ENCODE measurements at places on chromosomes 6 and 20.

GRCh38 chr20:62122654-62123449 lies 577 bp downstream of the LSM14B start:
- DNase-seq = peak; percentile 61

GRCh38 chr6:145067430-145067829 lies 667.9 kb downstream of the EPM2A start:
- no peak for DNase-seq

- DNase-seq = no peak
Observed at GRCh38 chr6:75144386-75144785, 61.5 kb downstream of the COL12A1 start.

DNA sequence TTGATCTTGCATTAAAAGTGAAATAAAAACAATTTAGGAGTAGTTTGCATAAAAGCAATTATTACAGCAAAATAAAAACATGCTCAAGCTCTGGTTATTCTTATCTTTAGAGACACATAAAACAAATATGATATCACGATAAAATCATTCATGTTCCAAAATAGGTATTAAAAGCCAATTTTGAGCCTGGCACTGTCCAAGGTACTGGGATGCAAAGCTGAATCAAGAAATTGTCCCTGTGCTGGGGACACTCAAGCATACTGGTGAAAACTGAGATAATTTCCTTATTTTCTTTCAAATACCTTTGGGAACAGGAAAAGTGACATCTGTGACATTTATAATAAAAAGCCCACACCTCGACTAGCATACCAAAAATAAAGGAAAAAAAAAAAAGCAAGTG lies 931 bp upstream of the MTCL3 start:
- DNase-seq = peak; percentile 37

DNA sequence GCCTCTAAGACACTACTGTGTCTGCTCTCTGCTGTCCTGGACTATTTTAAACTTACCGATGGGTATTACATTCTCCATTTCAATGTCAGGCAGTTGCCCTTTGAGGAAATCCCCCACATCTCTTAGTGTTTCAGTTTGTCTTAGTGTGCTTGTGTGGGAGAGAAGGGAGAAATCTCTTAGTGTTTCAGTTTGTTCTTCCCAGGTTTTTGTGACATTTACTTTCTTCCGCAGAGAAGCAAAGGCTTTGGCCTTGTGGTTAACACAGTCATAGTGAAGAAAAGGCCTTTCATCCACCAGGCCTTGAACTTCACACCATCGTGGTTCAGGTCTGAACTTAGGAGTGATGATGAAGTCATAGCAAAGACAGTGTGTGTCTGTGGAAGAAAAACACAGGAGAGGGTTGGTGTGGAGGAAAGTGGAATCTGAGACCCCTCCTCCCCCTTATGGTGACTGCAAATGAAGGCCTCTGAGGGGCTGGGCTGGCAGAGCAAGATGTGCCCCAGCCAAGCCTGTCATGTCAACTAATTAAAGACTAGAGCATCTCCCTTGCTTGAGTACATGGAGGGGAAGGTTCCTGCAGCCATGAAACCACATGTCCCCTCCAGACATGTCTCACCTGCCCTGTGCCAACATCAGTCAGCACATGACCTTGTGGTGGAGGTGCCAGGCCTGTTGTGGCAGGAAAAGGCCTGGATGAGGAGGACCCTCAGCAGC lies 23.9 kb downstream of the RAET1L start:
- no peak for DNase-seq

GRCh38 chr6:22021966-22022365 lies 274.9 kb downstream of the PRL start:
- DNase-seq = no peak

- DNase-seq = no peak
Observed at GRCh38 chr6:83767033-83767432, 58.1 kb upstream of the SNAP91 start.

- DNase-seq = no peak
Observed at GRCh38 chr6:118872726-118873125, 21.2 kb upstream of the ASF1A start.

DNA sequence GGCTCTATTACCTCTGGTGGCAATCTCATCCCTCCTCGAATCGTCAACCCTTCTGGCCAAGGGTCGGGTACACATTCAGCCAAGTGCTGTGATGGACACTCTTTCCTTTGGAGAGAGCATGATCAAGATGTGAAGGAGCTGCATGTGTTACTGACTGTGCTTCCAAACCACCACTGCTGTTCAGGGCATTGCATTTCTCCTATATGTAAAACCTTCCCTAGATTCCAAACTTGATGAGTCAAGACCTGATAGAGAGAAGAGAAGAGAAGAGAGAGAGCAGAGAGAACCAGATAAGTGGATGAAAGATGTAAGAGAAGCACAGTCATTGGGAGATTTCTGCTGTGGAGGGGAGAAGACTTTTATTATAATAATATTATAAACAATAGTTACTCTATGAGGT lies 162.2 kb downstream of the KCNQ5 start:
- no peak for DNase-seq

DNA sequence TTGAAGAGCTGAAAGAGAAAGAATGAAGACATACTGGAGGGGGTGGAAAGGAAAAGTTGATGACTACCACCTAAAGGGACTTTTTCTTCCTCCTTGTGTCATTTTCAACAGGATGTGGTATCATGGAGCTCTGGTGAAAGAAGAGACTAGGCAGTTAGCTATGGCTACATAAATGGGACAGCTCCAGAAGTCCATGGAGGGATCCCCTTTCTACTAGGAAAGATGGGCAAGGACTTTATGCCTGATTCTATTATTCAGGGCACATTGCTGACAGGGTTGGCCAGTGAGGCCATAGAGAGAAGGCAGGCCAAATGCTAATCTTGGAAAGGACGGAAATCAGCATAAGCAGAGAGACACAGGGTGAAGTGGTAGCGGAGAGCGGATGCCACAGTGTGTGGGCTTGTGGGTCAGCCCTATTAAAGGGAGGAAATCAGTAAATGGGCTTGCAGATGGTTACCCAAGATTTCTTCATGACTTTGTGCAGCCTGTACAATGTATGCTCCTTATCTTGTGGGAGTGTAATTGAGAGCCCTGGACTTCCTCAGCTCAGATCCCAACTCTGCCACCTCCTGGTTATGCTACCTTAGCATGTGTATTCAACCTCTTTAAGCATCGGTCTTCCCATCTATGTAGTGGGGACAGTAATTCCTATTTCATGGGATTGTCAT lies 77.4 kb upstream of the TMEM170B start:
- DNase-seq = no peak

GRCh38 chr20:21182832-21183563 lies 57.1 kb downstream of the KIZ start:
- no peak for DNase-seq

GRCh38 chr20:57065646-57066045 lies 200.8 kb downstream of the BMP7 start:
- no peak for DNase-seq

DNA sequence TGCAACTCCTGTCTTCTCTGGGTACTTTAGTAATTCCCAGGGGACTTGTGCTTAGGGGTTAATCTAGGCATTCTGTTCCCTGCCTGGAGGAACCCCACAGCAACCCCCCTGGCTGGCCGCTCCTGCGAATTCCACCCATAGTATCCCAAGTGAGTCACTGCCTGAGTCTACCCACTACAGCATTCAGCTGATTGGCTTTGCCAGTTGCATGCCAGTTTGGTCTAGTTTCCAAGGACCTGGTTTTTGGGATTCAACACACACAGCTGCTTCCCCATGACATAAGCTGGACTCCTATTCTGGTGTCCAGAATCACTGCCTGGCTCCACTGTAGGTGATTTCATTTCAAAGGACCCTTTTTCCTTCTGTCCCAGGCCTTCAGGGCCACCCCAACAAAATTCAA lies 40.3 kb downstream of the PLCG1 start:
- DNase-seq = no peak

DNA sequence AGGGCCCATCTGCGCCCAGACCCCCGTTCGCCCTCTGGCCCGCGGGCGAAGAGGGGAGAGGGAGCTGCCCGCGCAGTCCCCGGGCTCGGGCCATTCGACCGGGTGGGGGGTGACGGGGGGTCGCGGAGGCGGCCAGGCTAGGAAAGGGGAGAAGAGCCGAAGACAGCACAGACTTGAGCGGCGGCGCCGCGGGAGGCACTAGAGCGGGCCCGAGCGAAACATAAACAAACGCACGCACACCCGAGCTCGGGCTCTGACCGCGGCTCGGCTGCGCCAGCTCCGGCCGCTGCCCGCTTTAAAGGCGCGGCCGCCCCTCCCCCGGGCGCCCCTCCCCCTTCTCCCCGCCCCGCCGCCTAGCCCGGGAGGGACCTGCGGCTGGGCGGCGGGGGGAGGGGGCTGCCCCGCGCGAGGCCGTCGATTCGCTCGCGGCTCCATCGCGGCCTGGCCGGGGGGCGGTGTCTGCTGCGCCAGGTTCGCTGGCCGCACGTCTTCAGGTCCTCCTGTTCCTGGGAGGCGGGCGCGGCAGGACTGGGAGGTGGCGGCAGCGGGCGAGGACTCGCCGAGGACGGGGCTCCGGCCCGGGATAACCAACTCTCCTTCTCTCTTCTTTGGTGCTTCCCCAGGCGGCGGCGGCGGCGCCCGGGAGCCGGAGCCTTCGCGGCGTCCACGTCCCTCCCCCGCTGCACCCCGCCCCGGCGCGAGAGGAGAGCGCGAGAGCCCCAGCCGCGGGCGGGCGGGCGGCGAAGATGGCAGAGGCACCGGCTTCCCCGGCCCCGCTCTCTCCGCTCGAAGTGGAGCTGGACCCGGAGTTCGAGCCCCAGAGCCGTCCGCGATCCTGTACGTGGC lies at the start of gene FOXO3:
FOXO3 (plus strand) TSS at position 455 of the 846 bp plus-strand sequence; CDS start at position 747, 292 bp downstream.
- peak; percentile 90 for DNase-seq

- DNase-seq = no peak
Observed at GRCh38 chr6:83192456-83192855, 609 bp downstream of the PGM3 start.

GRCh38 chr6:116631379-116631990 lies 15.2 kb downstream of the RSPH4A start:
- no peak for DNase-seq

DNA sequence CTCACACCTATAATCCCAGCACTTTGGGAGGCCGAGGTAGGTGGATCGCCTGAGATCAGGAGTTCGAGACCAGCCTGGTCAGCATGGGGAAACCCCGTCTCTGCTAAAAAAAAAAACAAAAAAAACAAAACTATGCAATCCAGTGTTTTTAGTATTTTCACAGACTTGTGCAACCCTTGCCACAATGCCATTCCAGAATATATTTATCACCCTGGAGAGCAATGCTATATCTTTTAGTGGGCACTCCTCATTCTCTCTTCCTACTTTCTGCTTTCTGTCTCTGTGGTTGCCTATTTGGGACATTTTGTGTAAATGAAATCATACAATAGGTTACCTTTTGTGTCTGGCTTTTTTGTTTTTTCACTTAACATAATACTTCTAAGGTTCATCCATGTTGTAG lies 39.1 kb upstream of the MROH8 start:
- no peak for DNase-seq

DNA sequence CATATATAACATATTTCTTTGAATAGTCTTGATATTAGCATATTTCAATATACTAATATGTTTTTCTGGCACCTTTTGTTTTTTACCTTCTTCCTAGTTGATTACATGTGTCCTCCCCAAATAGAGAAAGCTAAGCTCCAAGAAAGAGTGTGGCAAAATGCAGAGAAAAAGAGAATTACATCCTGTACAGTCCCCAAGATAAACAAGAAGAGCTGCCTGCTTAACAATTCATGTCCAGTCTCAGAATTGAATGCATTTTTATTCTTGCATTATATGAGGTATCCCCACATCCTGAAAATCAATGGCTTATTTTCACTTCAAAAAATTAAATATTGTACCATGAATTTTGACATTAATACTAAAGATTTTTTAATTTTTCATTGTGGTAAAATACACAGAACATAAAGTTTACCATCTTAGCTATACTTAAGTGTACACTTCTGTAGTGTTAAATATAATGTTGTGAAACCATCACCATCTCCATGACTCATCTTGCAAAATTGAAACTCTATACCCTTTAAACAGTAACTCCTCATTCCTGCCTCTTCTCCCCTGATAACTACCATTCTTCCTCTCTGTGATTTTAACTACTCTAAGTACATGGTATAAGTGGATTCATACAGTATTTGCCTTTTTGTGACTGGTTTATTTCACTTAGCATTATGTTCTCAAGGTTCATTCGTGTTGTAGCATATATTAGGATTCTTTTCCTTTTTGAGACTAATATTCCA lies 490.3 kb downstream of the COL12A1 start:
- DNase-seq = no peak

DNA sequence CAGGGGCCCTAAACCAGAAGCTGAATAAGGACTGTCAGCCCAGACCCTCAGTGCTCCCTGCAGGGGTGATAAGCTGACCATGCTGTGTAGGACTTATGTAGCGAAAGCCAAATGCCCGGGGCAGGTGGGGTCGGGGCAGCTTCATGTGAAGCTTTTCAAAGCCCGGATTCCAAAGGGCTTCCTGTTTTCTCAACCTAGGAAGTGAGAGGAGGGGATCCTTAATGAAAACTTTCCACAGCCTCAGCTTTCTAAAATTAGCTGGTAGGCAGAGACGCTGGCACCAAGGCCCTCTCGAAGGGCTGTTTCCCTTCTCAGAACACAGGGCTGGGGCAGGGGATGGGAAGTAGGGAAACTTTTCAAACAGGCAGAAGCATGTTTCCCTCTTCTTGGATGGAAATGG lies 148.9 kb downstream of the NFATC2 start:
- no peak for DNase-seq

GRCh38 chr6:24696097-24696496 lies 22.9 kb downstream of the C6orf62 start:
- DNase-seq = no peak

DNA sequence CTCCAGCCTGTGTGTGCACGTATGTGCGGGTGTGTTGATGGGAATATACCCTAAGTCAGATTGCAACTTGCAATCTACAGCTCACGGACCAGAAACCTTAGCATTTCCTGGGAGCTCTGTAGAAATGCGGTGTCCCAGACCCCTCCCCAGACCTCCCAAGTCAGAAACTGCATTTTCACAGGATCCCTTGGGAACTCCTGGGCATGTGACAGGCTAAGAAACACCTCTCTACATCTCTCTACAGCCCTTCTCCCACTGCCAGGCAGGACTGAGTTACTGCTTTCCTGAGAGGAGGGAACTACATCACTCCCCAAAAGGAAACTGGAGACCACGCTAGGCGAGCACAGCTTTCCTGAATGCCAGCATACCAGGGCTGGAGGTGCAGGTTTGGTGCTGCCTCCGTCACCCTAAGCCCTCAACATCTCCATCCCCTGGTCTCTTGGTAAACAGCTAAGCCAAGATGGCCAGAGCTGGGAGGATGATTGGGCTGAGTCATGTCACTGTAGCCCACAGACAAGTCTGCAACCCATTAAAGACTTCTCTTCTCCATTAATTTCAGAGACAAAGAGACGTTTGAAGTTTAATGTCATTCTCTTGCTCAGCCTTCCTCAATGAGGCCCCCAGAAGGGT lies 194.4 kb downstream of the BMP7 start:
- DNase-seq = no peak

- no peak for DNase-seq
Observed at GRCh38 chr6:18308070-18308735, 43.9 kb upstream of the DEK start.

DNA sequence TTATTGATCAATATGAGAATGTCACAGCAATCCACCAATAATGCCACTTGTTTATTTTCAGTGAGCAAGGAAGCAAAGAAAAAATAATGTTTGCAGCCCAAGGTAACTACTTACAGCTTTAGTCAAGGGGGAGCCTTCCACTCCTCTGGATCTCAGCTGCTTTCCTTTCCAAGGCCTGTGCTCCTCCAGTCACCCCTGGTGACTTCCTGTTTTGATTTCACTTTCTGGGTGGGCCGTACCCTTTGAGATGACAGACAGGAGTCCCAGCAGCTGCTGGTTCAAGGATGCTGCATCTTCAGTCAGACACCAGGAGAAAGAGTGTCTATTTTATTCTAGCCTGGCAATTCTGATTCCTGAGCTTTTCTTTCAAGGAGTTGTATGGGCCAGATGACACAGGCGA lies 5.6 kb upstream of the VNN2 start:
- DNase-seq = no peak
